Stimulated activated naive B cell treated with anti-CD40 and anti-IgM and Interleukin-4, amounts not matched to agents 10 μg/mL and 1 μg/mL and 100 μg/mL, for 72 hours (primary cell): ENCODE measurements at places on chromosomes 11 and 22.

DNA sequence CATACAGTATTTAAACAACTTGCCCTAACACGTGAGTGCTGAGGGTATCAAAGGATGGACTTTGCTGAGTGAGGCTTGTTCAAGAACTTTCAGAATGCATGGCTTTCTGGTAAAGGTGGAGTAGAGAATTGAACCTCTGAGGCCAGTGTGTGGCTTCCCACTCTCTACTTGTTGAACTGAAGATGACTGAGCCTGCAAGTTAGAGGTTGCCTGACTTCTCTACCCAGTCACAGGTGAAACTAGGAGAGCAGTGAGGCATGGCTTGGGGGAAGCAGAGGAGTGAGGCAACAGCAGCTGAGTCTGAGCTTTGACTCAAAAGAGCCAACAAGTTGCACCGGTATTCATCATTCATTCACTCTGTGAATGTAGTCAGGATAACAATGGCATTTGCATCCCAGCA, 256.4 kb upstream of the SESN3 start:
- peak overlapping the region; percentile 62 for H3K27ac ChIP-seq
- H3K4me1 ChIP-seq, result peaks cover 16% of the 10 kb centered on the region
- H3K4me3 ChIP-seq, result no peak overlapping the region
- no peaks in the 10 kb centered on the region for H3K36me3 ChIP-seq
- H3K27me3 ChIP-seq, result no peaks in the 10 kb centered on the region

DNA sequence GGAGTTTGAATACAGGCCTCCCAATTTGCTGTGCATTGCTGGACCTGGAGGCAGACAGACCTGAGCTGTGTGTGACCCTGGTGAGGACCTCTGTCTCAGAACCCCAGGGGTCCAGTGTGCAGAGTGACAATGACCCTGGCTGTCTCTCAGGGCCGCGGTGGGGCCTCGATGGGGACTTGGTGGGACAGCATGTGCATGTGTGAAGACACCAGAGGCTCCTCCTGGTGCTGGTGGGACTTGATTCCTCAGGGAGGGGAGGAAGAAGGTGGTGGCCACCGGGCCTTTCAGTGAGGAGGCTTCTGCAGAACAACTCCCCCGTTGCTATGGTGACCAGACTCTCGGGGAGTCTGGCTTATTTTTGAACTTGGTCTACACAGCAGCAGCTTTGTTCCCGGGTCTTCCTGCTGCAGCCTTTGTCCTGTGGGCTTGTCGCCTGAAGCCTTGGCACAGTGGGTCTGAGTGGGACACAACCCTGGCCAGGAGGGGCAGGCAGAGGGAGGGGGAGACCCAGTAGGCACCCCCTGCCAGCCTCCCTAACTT, 35.3 kb downstream of the MCM5 start:
- no peak for DNase-seq
- no peak overlapping the region for H3K4me3 ChIP-seq
- H3K27ac ChIP-seq, result peak overlapping the region; percentile 81
- peaks cover 77% of the 10 kb centered on the region for H3K36me3 ChIP-seq
- peaks cover 10% of the 10 kb centered on the region for H3K4me1 ChIP-seq

DNA sequence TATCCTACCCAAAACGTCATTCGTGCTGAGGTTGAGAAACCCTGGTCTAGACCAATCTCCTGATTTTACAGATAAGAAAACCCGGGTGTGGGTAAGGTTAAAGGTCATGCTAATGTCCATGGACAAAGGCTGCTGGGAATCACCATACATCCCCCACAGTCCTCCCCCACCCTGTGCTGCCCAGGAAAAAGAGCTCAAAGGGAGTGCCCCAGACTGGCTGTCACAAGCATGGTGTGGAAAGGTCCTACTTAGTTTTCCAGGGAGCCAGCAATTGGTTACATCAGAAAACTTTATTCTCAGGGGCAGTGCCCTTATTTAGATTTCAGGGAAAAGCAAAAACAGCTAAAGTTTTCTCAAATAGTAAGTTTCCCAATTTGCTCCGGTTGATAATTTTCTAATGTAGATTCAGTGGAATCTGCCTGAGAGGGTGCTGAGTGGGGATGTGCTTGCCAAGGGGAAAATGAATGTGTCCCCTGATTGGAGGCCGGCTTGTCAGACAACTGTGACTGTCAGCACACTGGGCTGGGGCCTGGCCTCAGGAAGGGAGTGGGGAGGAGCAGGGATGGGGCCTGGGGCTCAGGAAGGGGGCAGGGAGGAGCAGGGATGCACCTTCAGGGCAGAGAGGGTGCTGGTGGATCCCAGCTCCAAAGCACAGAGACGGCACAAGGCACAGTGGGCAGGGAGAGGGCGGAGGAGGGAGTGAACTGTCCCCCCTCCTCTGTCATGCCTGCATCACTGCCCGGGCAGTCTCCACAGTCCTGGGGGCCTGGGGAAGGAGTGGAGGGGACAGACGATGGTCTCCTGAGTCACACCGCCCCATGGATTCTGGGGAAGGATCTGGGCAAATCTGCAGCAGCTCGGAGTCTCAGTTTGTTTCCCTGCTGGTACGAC, 263.6 kb downstream of the KIRREL3 start:
- no peaks in the 10 kb centered on the region for H3K36me3 ChIP-seq
- no peak overlapping the region for H3K4me3 ChIP-seq
- H3K27me3 ChIP-seq, result no peaks in the 10 kb centered on the region

DNA sequence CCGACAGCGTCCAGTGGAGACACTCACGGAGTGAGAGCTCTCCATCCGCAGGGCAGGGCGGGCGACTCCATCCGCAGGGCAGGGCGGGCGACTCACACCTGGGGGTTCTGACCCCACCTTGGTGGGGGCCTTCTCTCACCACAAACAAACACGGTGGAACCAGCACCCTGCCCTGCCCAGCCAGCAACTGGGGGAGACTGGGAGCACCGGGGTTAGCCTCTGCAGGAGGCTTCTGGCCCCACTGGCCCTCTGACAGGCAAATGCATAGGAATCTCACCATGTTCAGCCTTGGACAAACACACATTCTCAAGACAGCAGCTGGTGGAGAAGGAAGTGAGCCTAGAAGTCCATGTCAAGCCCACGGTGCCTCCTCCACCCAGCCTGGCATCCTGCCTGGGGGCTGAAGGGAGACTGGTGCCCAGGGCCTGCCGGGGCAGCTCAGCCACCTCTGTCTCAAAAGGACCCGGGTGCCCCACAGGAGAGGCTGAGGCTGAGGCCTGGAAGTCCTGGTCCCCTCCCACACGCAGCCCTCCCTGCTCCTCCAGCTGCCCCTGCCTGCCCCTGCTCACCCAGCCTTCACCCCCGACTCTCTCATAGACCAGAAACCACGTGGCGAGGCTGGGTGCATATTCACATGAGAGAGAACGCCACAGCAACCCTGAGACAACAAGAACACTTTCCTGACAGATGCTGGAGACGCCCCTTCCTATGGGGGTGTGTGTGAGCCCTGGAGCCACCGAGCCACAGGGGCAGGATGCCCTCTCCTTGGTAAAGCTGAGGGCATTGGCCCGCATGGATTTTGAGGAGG, 98.4 kb upstream of the B3GAT1 start:
- no peaks in the 10 kb centered on the region for H3K27me3 ChIP-seq
- no peak overlapping the region for H3K27ac ChIP-seq
- no peaks in the 10 kb centered on the region for H3K36me3 ChIP-seq
- no peak for DNase-seq
- H3K4me3 ChIP-seq, result no peak overlapping the region

DNA sequence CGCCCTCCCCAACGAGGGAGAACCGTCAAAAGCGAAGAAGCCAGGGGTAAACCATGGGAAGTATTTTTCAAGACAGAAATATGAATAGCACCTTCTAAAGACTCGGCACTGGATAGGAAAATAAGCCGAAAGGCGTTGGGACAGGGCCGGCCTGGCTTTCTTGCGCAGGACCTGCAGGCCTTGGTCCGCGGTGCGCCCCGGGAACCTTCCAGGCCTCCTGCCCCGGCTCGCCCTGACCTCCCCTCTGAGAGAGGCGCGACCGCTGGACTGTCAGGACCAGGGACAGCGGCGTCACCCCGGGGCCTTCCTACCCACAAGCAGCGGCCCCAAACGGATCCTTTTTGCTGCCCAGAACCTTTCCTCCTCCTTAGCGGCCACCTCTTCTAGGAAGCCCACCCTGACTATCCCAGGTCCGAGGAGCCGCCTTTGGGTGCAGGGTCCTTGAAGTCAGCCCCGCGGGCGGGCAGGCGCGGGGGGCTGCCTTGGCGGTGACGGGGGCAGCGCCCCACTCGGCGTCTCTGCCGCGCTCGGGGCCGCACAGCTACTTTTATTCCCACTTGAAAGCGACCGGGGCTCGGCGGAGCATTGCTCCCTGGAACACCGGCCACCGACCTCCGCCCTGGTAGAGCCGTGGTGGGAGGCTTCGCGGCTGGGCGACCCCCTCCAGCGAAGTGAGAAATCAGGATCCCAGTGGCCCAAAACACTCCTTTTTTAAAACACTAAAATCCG, 650 bp upstream of the MAPK11 start:
- no peak for DNase-seq
- H3K4me1 ChIP-seq, result peaks cover 31% of the 10 kb centered on the region
- H3K4me3 ChIP-seq, result peak overlapping the region; percentile 80
- H3K27me3 ChIP-seq, result peaks cover 4% of the 10 kb centered on the region

DNA sequence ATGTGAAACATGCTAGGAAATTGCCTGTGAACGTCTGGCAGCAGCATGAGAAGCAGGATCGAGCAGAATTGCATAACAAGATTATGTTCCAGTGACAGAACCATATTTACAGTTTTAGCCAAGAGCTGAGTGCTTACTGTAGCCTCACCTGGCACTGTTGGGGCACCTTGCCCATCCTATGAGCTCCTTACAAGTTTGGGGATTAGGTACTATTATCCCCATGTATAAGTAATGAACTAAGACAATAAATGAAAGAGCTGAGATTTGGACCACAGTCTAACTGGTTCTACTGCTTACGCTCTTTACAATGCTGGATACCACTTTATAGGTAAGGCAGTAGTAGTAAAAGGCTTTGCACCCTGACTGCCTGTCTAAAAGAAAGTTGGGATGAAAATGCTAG, 17.1 kb upstream of the PATE1 start:
- peaks cover 11% of the 10 kb centered on the region for H3K27me3 ChIP-seq
- H3K4me3 ChIP-seq, result no peak overlapping the region
- H3K4me1 ChIP-seq, result no peaks in the 10 kb centered on the region
- no peak for DNase-seq
- no peaks in the 10 kb centered on the region for H3K36me3 ChIP-seq
- no peak overlapping the region for H3K27ac ChIP-seq
